ENCODE measurements at places on chromosomes 12 and 14.

DNA sequence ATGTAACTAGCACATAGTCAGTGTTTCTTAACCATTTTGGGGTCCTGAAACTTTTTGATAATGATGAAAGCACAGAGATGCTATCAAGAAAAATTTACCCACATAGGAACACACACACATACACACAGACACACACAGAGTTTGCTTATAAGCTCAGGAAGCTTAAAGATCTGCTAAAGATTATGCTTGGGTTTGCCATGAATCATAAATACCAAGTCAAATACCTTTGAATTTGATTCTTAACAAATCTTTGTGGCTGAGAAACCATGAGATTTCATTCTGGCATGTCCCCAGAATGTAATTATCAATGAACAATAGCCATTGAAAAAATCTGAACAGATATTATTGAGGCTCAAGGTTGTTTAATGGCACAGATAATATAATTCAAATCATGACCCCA, 89.2 kb downstream of the NTS start:
- peak; percentile 8 for DNase-seq

GRCh38 chr14:61602003-61602732, 93.1 kb upstream of the HIF1A start:
- DNase-seq: no peak

- DNase-seq: peak; percentile 39
Observed at GRCh38 chr14:55577229-55577628, 2.8 kb upstream of the KTN1 start.

DNA sequence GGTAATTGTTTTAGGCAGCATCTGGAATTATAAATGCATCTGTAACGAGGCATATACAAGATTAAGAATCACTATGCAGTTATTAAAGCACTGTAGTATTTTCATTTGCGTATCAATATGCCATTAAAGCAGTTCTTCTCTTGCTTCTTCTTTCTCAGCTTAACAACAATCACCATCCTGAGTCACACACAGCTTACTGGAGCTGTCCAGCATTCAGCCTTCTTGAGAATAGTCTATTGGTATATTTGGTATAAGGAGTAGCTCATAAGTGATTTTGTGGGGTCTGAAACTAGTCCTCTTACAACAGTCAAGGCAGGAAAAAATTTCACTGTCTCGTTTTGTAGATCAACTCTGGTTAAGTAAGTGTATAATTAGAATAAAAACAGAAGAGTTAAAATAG, 523.0 kb upstream of the FOXG1 start:
- peak; percentile 8 for DNase-seq

DNA sequence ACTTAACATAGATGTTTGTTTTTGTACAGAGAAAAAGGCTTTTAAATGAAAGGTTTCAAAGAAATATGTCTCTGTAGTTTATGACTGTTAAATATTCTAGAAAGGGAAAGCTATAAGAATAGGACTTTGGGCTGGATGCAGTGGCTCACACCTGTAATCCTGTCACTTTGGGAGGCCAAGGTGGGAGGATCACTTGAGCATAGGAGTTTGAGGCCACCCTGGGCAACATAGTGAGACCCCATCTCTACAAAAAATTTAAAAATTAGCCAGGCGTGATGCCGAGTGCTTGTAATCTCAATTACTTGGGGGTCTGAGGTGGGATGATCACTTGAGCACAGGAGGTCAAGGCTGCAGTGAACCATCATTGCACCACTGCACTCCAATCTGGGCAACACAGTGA, 11.4 kb downstream of the GPX2 start:
- DNase-seq: no peak

- peak; percentile 82 for DNase-seq
Observed at GRCh38 chr12:124921200-124922031, 7.0 kb upstream of the UBC start.

Measured in fibroblast of the aortic adventitia (primary cell).